Thoracic aorta (tissue), 2 donors: ENCODE measurements at places on chromosomes 16 and 17. TPM values are rescaled to one million over a fixed set of nuclear protein-coding genes. Genes with fewer than 3 reads are reported as not detected.

Gene IKZF3
- 5.6 TPM for total RNA-seq

Gene OR3A3
- total RNA-seq = not detected

Gene KRTAP16-1
- not detected for total RNA-seq

Gene RAB11FIP4
- 0.68 TPM for total RNA-seq

Gene FSCN2
- total RNA-seq = 4.2 TPM

Gene PRDM7
- total RNA-seq = not detected

Gene GFAP
- not detected for total RNA-seq

Gene TLE7
- total RNA-seq = not detected

Gene CDRT15
- total RNA-seq = not detected

Gene TBC1D26
- total RNA-seq = not detected

Gene ZPBP2
- not detected for total RNA-seq

Gene MEAK7
- total RNA-seq = 23.2 TPM

Gene TNP2
- total RNA-seq = not detected

Gene HSD3B7
- total RNA-seq = 26.8 TPM

Gene FNDC8
- total RNA-seq = not detected

Gene SYT17
- 1.9 TPM for total RNA-seq

Gene SULT1A1
- 7.0 TPM for total RNA-seq

Gene SKAP1
- total RNA-seq = not detected

Gene ADGRG3
- total RNA-seq = 5.1 TPM

Gene PRSS22
- total RNA-seq = not detected
